ENCODE measurements at places on chromosomes 12 and 14.

DNA sequence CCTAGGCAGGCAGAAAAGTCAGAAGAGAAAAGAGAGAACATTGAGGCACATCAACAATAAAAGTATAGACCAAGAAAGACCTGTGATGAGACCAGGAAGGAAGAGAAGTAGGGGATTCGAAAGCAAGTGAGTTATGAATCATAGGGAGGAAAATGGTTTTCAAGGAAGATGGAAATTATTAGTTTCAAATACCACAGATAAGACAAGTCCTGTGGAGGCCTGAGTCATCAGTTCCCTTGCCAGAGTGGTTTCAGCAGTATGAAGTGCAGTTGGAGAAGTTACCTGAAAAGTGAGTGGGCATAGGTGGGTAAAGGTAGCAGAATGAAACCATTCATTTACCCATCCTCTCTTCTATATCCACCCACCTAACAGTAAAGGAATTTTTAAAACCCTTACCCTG is 25.2 kb upstream of the TSPAN8 start:
- no peak for DNase-seq

DNA sequence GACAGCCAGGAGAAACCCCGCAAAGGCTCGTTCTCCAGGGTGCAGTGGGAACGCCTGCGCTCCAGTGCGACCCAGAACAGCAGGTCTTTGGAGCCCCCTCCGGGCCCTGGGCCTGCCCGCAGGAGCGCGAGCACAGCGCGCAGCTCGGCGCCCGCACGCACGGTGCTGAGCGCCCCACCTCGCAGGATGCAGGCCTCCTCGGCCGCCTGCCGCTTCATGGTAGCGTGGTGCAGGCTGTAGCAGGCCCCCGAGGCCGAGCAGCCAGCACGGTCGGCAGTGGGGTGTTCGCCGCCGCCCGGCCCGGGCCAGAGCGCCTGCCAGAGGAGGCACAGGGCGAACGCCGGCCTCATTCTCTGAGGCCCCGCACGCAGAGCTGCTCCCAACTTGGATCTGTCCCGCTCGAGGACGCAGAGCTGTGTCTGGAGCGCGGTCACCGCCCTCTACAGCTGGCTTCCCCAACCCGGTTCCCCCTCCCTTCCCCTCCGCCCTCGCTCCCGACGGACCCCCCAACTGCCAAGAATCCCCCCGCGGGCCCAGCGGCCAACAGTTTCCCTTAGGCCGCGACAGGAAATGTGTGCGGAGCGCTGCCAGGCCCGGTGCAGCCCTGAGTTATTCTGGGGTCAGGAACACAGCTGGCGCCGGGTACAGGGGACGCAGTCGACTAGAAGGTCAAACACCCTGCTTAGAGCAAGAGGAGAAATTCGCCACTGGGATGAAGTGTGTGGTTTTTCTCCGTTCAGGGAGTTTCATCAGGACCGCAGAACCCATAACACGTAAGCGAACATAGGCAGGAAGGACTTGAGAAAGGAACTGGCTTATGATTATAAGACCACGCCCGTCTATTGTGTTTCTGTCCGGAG is at the start of gene CLEC14A:
Gene CLEC14A (minus strand): TSS at position 421 of the 860 bp plus-strand sequence. CDS start 71 bp downstream, at position 350.
- DNase-seq, result no peak

DNA sequence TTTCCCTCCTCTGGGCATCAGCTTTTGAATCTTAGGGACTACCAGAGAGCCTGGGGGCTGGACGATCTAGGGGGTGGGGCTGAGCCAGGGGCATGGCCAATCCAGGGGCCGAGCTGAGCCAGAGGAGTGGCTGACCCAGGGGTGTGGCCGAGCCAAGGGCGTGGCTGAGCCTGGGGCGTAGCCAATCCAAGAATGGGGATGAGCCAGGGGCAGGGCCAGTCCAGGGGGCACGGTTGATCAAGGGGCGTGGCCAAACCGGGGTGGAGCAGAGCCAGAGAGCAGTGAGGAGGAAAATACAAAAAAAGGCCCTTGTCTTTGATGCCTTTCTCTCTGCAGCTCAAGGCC is 219.3 kb upstream of the NOS1 start:
- DNase-seq, result no peak

DNA sequence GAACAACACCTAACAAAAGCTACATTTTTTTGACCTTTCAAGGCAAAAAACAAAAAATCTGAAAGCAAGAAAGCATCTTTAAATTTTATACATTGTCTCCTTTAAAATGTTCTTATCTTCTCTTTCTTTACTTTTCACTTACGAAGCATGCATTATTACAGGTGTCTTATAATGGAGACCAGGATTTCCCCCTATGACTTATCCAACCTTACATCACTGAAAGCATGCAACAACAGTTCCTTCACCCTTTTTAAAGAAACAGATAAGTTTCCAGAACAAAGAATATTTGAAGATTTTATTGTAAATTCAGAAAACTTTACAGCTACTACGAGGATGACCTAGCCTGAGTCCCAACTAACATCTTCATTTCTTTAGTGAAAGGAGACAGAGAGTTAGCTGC is 277.2 kb downstream of the AKAP6 start:
- no peak for DNase-seq

- DNase-seq, result no peak
Observed at GRCh38 chr12:121697093-121697698, 15.4 kb upstream of the TMEM120B start.

- no peak for DNase-seq
Observed at GRCh38 chr14:29941401-29941800, 13.8 kb upstream of the PRKD1 start.

DNA sequence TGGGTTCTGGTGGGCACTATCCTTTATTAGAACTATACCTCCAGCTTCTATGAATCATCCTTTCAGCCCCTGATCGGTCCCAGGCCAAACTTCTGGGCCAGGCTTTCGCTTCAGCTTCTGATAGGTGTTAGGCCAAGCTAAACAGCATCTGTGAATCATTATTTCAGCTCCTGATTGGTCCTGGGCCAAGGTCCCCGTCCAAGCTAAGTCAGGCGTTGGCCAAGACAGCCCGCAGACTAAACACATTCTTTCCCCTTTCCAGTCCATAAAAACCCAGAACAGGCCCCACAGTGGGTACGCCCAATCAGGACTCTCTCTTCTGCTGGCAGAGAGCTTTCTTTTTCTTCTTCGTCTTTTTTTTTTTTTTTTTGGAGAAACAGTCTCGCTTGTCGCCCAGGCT is 1808.9 kb upstream of the SEL1L start:
- no peak for DNase-seq

GRCh38 chr14:95481391-95482022 is 34.9 kb downstream of the SYNE3 start:
- DNase-seq, result no peak

GRCh38 chr12:13073173-13073572 is 29.0 kb downstream of the FAM234B start:
- DNase-seq, result no peak

GRCh38 chr12:99108924-99109323 is 463.8 kb downstream of the APAF1 start:
- DNase-seq, result no peak

- DNase-seq, result no peak
Observed at GRCh38 chr14:27067961-27068360, 470.1 kb upstream of the NOVA1 start.

DNA sequence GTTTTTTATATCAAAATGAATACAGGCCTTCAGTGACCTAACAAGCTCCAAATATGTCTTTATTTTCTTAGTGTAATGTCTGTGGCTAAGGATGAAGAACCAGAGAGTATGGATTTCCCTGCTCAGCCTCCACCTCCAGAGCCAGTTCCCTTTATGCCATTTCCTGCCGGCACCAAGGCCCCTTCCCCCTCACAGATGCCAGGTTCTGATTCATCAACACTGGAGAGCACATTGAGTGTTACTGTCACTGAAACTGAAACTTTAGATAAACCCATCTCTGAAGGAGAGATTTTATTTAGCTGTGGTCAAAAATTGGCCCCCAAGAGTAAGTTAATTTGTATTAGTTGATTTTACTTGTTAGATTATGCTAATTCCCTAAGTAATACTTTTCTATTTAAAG is 61.0 kb downstream of the KIAA0586 start:
- peak; percentile 16 for DNase-seq

GRCh38 chr12:80837342-80837978 is 100.3 kb downstream of the LIN7A start:
- DNase-seq, result no peak

DNA sequence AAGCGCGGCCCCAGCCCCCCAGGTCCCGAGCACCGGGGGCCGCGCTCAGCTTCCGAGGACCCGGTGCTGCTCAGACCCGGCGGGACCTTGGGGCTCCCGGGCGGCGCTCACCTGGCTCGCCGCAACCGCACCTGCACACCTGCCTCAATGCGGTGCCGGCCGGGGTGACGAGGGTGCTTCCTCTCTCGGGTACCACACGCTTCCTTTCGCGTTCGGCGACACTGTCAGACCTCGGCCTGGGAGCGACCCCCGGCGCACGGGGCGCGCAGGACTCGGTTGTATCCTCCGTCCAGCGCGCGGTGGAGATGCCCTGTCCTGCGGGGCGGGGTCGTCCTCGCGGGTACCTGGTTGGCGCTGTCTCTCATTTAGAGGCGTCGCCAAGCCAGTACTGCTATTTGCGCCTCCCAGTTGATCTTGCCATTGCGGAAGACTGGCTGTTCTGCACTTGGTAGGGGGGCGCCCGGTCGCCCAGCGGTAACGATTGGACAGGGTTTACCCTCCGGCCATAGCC is 718 bp downstream of the PACS2 start:
- DNase-seq, result no peak

GRCh38 chr14:89214221-89214965 is 202.6 kb downstream of the FOXN3 start:
- DNase-seq, result no peak

GRCh38 chr12:12357719-12358461 is 1.0 kb downstream of the BORCS5 start:
- no peak for DNase-seq

GRCh38 chr14:61752626-61753025 is 9.6 kb upstream of the SNAPC1 start:
- no peak for DNase-seq

DNA sequence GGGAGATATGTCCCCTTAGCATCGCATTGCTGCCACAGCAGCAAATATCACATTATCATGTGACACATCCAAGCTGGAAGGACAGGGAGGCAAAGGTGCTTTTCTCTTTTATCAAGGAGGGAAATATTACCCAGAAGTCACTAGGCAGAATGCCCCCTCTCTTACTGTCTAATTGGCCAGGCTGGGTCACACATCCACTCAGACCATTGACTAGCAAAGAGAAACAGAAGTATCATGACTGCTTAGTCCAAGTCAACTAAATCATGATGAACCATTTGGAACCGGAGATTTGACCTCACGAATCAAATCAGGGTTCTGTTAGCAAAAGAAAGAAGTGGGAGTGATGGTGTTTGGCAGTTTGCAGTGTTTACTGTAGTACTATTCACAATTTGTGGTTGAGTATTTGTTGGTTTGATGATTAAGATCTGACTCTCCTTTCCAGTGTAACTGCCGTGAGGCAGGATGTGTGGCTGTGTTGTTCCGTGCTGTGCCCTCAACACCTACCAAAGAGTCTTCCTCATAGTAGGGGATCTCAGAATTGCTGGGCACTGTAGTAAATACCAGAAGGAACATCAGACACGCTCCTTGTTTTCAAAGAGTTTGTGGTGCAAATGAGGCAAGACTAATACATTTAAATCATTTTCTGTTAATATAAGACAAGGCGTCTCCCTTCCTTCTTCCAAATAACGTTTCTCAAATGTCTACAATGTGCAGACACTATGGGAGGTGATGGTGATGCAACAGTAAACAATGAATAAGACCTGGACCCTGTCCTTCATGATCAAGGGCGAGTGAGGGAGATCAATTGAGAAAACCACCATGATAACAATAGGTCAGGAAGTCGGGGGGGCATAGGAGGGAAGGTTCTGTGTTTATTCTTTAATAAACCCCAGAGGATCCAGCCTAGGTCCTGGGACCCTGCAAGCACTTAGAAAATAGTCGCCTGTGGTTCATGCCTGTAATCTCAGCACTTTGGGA is 194.4 kb upstream of the CRY1 start:
- peak; percentile 15 for DNase-seq

GRCh38 chr12:25699454-25699853 is 146.4 kb upstream of the LMNTD1 start:
- no peak for DNase-seq

DNA sequence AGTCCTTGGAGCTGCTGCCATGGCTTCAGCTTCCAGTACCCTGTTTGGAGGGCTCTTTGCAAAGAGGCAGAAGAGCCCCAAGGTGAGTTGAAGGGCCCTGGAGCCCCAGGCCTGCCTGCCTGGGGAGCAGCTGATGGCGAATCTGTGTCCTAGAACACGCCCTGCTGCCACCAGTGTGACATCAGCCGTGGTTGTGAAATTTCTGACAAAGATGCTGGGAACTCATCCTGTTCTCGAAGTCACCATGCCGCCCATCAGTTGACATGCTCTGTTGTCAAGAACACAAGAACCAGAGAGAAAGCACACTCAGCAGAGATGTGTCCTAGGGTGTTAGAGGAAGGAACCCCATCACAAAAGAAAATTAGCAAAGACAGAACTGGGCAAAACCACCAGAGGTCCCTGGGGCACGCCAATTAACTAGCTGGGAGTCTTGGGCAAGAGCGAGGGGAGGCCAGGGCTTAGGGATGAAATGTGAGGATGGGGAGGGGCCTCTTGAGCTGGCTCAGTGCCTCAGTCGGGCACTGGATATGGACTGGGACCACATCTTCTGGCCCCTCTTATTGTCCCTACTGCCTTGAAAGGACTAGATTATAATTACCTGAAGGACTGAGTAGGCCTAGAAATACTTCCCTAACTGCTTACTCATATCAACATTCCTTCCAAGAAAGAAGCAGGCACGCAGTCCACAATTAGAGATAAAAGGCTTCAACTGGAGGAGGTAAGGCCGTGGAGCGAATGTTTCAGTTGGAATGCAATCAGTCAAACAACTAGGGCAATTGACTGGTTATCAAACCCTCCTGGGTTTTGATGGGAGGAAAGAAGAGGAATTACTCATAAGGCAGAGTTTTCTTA is 163.1 kb downstream of the CACNA1C start:
- DNase-seq, result no peak

DNA sequence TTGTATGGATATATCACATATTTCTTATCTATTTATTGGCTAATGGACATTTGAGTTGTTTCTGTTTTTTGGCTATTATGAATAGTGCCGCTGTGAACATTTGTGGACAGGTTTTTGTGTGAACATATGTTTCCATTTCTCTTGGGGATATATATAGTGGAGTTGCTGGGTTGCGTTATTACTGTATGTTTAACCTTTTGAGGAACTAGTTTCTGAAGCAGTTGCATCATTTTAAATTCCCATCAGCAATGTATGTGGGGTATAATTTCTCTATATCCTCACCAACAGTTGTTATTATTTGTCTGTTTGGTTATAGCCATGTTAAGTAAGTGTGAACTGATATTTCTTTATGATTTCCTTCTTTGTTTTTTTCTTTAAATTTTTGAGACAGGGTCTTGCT is 10.7 kb downstream of the TCTN2 start:
- no peak for DNase-seq
